Colonic mucosa (tissue), 4 donors: ENCODE measurements at places on chromosomes 11 and 22. TPM values are rescaled to one million over a fixed set of nuclear protein-coding genes. Genes with fewer than 3 reads are reported as not detected.

CSTF3 gene
- 22.9 TPM for total RNA-seq

OLFML1 gene
- total RNA-seq = 2.8 TPM

LUZP2 gene
- 1.3 TPM for total RNA-seq

- no peaks in the 10 kb centered on the region for H3K4me1 ChIP-seq
- no peaks in the 10 kb centered on the region for H3K27me3 ChIP-seq
- H3K36me3 ChIP-seq = no peaks in the 10 kb centered on the region
- H3K27ac ChIP-seq = no peak overlapping the region
- DNase-seq = no peak
- H3K4me3 ChIP-seq = no peak overlapping the region
These were observed 111.0 kb downstream of the DBX1 start for GRCh38 chr11:20049231-20049630.

DNA sequence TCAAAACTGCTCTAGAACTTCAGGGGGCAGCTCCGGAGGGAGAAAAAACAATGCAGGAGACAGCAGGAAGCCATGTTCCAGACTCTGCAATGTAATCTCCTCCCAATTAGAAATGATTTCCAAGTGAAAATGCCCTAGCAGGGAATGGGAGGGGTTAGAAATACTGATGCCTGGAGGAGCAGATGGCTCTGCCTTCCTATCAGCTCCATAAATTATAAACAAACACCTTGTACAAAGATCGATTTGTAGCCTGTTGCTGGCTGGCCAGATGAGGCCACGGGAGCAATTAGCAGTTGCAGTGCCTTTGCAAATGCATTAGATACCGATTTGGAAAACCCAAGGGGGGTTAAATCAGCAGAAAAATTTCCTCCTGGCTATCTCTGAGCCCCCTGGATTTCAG lies 46.6 kb upstream of the CHRM4 start:
- no peaks in the 10 kb centered on the region for H3K4me1 ChIP-seq
- no peak overlapping the region for H3K27ac ChIP-seq
- H3K36me3 ChIP-seq = no peaks in the 10 kb centered on the region
- no peak overlapping the region for H3K4me3 ChIP-seq

DNA sequence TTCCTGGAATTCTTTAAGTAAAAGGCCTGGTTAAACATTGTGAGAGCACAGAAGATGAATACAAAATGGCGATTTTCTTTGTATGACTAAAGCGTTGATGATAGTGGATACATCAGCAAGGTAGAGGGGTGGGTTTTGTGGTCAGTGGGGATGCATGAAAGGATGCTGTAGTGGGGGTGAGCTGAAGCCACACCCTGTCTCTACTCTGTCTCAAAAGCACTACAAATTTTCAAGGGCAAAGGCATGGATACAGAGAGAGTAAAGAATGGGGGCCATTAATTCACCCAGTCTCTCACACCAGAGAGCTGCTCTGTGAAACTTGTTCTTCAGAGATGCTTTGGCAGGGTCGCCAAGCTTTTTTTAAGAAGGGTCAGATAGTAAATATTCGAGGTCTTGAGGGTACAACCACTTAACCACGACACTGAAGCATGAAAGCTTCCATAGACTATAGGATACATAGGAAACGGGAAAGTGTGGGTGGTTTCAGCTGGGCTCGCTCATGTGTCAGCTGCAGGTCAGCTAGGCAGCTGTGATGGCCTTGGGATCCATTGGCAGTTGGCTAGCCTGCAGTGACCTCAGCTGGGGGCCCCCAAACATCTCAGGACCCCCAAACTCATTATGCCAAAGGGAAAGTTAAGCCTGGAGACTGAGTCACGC lies 8.3 kb downstream of the TMEM138 start:
- H3K27me3 ChIP-seq = no peaks in the 10 kb centered on the region
- H3K4me3 ChIP-seq = no peak overlapping the region
- no peak for DNase-seq
- peaks cover 14% of the 10 kb centered on the region for H3K36me3 ChIP-seq

DNA sequence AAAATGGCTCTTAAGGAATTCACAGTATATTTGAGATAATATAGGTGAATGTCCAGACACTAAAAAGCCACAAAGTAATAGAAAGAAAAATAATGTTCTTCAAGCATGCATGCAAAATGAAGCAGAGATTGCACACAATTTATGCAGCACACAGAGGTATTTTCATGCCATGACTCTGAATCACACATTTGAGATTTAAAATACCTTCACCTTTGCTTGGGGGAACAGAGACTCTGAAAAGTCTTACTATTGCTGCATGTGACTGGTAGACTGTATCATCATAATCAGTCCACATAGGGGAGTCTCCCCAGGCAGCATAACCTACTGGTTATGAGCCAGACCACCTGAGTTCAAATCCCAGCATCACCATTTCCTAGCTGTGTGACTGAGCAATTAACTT lies 96.2 kb downstream of the RCN1 start:
- no peaks in the 10 kb centered on the region for H3K36me3 ChIP-seq
- DNase-seq = no peak

GRCh38 chr22:20840646-20841371 lies 17.8 kb downstream of the PI4KA start:
- H3K4me3 ChIP-seq = no peak overlapping the region
- DNase-seq = no peak
- H3K27ac ChIP-seq = no peak overlapping the region
- H3K4me1 ChIP-seq = no peaks in the 10 kb centered on the region
- no peaks in the 10 kb centered on the region for H3K27me3 ChIP-seq
- no peaks in the 10 kb centered on the region for H3K36me3 ChIP-seq
